Hypothalamus (tissue), 51 donors: ENCODE measurements at places on chromosomes 2 and 18.

GRCh38 chr2:135528006-135528405 is 3.0 kb downstream of the ZRANB3 start:
- DNase-seq = no peak

GRCh38 chr2:22904126-22904684 is 480.8 kb upstream of the KLHL29 start:
- no peak for DNase-seq

DNA sequence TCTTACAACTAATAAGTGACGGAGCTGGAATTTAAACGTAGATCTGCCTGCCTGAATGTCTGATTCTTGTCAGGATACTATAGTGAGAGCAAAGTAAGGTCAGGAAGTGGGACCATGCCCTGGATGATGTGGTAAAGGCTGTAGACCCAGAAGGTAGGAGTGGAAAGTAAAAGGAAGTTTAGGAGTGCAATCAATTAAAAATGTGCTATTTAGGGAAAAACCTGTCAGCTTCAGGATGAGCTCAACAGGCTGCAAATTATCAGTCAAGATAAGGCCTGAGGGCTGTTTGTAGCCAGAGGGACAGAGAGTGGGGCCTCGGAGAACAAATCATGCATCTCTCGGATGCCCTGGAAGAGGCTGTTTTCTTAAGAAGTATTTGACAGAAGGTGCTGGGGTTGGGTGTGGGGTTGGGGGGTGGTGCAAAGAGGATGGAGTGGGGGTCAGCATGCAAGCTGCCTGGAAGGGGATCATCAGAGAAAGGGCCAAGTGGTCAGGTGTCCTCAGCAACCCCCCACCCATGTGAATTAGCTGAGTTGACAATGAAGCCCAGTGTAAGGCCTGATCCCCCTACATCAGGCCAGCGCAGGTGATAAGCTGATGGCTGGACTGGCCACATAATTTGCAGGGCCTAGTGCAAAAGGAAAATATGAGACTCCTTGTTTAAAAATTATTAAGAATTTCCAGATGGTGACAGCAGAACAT is 53.2 kb upstream of the MAPRE3 start:
- no peak for DNase-seq

- no peak for DNase-seq
Observed at GRCh38 chr2:226883296-226883795, 47.5 kb downstream of the RHBDD1 start.

DNA sequence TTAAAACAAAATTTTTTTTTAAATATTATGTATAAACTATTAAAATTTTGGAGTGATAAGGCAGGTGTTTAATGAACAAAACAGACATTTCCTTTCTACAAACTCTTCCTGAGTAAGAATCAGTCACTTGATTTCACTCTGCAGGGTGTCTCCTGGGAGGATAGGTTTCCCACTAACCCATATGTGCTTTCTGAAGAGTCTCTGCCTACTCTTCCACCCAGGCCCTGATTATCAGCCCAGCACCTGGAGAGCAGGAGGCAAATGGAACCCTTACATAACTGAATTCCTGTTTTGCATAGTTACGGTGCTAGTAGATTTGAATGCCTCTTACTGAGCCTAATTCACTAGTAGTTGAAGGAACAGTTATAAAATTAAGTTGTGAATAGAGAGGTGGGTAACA is 1718.6 kb downstream of the SUCLG1 start:
- no peak for DNase-seq

- no peak for DNase-seq
Observed at GRCh38 chr2:21515903-21516302, 392.1 kb downstream of the TDRD15 start.

DNA sequence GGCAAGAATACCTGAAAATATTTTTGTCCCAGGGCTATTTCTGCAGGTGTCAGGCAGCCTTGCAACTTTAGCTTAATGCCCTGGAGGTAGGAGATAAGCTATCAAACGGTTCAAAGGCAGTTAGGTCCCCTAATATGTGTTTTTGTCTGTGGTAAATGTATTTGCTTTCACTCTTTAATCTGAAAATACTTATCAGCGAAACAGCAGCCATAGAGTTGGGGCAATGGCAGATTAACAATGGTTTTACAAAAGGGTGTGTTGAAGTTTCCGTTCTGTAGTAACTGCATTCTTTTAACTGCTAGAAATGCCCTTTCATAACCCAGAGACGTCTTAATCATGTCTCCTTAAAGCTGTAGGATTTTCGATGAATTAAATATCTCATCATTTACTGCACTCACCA is 265.0 kb upstream of the TRIB2 start:
- no peak for DNase-seq

DNA sequence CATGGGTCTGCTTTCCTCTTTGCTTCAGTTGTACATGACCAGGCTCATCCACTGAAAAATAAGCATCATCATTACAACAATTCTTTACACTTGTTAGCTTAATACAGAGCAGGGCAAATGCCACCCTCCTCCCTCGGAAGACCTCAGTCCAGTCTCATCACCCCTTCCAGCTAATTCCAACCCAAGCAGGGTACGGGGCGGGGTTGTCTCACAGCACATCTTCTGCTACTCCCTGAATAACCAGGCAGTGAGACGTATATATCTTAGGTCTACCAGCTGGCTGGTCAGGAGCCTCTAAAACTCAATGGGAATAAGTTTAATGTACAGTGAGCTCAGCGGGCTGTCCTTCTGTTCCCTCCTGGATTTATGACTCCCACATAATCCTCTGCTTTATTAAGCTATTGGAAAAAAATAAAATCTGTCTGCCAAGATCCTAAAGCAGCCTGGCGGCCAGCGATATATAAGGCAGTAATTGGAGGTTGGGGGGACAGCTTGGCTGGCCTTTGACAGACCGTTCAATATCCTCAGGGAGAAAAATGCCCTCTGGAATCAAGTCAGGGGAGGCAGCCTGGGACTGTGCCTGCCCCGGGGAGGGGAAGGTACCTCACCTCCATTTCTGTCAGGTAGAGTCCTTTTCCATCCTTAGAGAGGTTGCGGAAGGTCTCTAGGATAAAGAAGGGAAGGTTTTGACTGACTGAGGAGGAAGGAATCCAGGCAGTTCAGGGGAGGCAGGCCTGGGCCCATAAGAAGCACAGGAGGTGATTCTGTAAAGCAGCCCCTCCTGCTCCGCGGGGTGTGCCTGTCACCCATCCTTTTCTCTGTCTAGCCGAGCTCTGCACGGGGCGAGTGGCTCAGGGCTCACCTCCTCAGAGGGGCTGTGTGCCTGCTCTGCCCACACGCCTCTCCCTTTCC is 76.3 kb downstream of the CAPN13 start:
- DNase-seq = no peak

DNA sequence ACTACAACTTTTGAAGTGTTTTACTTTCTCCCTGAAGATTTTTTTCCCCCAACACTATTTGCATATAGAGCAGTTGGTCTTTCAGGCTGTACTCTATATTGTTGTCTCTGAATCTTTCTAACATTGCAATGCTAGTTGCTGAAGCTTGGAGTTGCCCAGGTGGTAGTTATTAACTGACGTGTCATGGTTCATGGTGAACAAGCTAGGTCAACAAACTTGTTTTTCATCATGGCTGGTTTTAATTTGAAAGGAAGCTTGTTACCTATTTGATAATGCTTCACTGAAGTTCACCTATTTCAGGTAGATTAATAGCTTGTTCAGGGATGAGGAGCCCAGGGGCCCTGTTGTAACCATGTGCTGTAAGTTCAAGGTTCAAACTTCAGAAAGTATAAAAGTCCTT is 158.8 kb upstream of the ZEB2 start:
- no peak for DNase-seq

GRCh38 chr2:239225371-239225851 is 175.4 kb downstream of the HDAC4 start:
- DNase-seq = no peak

GRCh38 chr2:9199716-9200632 is 6.6 kb upstream of the ASAP2 start:
- DNase-seq = no peak

DNA sequence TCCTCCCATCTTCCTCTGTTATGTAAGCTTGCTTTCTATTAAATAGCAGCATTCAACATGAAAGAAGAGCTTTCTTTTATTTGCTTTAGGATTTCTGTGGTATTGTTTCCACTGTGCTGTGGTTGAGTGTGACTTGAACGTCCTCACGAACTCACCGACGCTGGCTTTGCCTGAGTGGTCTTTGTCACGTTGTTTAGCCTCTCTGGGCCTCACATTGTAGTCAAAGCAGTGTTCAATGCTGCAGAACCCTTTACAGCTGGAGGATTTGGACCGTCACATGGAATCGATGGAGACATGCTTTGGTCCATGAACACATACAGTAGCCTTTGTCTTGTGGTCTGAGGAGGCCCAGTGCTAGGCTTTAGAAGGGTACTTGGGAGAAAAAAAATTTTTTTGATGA is 66.3 kb downstream of the TANC1 start:
- no peak for DNase-seq

DNA sequence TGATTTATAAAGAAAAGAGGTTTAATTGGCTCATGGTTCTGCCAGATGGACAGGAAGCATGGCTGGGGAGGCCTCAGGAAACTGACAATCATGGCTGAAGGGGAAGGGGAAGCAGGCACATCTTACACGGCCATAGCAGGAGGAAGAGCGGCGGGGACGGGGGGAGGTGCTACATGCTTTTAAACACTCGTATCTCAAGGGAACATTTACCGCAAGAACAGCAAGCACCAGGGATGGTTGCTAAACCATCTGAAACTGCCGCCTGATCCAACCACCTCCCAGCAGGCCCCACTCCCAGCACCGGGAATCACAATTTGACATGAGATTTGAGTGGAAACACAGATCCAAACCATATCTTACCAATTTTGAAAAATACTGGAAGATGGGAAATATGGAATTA is 362.8 kb downstream of the FBXO15 start:
- DNase-seq = no peak

DNA sequence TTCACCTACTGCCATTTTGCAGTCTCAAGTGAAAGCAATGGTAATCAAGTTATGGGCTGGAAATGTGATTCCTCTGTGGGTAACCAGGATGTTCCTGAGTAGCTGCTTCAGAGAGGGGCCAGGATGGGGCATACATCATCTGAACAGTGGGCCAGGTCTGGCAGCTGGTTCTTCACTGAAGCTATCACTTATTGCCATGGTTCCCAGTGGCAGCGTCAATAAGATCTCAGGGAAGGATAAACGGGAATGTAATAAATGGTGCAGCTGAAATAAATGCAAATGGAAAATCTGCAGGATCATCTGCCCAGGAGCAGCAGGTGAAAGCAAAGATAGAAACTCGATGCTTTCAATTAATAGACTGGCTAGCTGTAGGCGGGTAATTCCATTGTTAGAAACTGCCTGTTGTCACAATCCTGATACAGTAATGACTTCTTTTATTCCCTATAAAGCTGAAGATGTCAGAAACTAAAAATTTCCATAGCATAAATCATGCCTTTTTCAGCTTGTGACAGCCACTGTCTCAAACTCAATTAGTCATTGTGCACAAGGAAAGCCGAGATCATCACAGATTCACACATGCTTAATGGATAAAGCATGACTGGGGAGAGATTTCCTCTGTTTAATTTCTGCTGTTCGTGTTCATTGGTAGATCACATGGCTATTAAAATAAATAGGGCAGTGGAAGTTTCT is 56.2 kb upstream of the CCDC85A start:
- DNase-seq = no peak

DNA sequence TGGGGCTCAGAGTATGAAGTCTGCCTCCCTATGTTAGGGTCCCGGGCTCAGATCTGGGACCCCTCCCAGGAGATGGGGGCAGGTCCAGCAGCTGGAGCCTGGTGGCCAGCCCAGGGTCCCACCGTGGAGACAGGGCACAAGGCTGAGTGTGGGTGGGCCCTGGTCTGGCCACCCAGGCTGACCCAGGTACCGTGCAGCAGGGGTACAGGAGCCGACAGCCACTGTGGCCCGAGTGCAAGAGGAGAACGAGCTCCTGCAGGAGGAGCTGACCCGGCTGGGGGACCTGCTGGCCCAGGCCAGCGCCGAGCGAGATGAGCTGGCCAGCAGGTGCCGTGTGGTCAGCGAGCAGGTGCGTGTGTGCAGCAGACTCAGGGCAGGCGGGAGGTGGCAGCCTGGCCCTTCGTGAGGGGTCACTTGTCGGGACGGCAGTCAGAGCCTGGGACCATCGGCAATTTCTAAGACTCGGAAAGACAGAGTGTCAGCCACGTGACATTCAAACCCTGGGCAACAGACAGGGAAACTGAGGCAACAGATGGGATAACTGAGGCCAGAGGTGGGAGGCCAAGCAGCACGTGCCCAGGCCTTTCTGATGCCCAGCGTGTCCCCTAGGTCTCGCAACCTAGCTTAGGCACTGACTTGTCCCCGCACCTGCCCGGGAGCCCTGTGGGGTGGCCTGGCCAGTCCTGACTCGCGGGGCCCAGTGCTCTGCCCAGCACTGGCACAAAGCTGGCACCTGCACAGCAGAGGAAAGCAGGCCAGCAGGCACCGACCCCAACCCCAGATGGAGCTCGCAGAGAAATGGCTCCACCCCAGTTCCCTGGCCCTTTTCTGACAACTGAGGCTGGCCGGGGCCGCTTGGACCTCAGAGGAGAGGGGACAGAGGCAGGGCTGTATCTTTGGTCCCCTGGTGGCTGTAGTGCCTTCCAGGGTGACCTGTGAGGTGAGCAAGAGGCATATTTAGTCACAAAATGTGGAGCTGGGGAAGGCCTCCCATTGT is 13.9 kb downstream of the CROCC2 start:
- DNase-seq = no peak

- no peak for DNase-seq
Observed at GRCh38 chr2:189654641-189655040, 6.6 kb upstream of the ASNSD1 start.

DNA sequence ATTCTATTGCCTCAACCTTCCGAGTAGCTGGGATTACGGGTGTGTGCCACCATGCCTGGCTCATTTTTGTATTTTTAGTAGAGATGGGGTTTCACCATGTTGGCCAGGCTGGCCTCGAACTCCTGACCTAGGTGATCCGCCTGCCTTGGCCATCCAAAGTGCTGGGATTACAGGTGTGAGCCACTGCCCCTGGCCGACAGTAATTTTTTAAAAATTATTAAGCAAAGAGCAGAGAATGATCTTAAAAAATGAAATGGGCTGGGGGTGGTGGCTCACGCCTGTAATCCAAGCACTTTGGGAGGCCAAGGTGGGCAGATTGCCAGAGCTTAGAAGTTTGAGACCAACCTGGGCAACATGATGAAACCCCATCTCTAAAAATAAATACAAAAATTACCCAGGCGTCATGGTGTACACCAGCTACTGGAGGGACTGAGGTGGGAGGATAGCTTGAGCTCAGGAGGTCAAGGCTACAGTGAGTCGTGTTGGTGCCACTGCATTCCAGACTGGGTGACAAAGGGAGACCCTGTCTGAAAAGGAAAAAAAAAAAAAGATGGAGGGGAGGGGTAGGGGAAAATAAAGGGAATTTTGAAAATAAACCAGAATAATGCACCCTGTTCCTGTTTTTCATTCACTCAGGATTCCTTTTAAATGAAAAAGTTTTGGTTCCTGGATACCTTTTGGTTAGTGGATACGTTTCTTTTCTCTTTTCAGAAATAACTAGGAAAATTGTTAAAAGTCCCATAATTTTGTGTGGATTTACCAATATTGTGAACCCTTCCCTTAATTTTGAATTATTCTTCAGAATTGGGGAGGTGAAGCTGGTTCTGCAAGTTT is 33.9 kb downstream of the MAP4K4 start:
- DNase-seq = no peak

GRCh38 chr2:62803961-62804360 is 98.4 kb downstream of the EHBP1 start:
- DNase-seq = no peak
